Spleen (tissue), 13 donors: ENCODE measurements at places on chromosomes 11 and 22. TPM values are rescaled to one million over a fixed set of nuclear protein-coding genes. Genes with fewer than 3 reads are reported as not detected.

- peaks cover 48% of the 10 kb centered on the region for H3K4me1 ChIP-seq
- peak overlapping the region; percentile 73 for H3K27ac ChIP-seq
- H3K36me3 ChIP-seq: no peaks in the 10 kb centered on the region
- peak; percentile 94 for DNase-seq
- peak overlapping the region; percentile 83 for H3K4me3 ChIP-seq
- H3K27me3 ChIP-seq: no peaks in the 10 kb centered on the region
Measured at GRCh38 chr22:50252082-50253045, 1.3 kb upstream of the HDAC10 start.

DNA sequence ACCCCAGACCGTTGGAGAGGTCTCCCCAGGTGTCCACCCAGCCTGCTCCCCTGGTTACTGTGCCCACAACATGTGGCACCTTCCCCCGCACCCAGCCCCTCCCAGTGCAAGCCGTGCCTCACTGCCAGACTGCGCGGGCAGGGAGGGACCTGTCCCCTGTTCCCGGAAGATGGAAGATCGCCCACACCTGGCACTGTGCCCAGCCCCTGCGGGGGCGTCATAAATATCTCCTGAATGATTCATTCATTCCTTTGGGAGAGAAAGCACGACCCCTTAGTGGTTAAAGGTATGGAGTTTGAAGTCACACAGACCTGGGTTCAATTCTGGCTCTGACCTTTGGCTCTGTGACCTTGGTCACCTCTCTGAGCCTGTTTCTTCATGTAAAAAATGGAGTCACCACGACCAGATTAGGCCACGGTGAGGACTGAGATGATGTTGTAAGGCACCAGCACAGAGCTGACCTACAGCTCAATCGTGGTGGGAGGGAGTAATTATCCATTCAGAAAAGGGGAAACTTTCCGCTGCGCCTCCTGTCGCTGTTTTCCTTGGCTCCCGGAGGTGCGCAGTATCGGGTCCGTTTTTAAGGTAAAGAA lies 497 bp upstream of the SYT12 start:
- H3K27ac ChIP-seq: no peak overlapping the region
- peaks cover 80% of the 10 kb centered on the region for H3K27me3 ChIP-seq
- H3K4me3 ChIP-seq: no peak overlapping the region
- H3K36me3 ChIP-seq: no peaks in the 10 kb centered on the region
- peaks cover 34% of the 10 kb centered on the region for H3K4me1 ChIP-seq
- DNase-seq: no peak

GRCh38 chr11:47186076-47186699 lies at the start of gene PACSIN3:
Gene PACSIN3, minus strand, starts transcription at chr11:47186434. Its CDS starts 3,707 bp downstream, at chr11:47182727.
- peak within 1 kb of the TSS; percentile 66 for H3K4me3 ChIP-seq
- H3K27me3 ChIP-seq: peaks cover 34% of the 10 kb centered on the region
- H3K27ac ChIP-seq: no peak within 1 kb of the TSS
- H3K4me1 ChIP-seq: peaks cover 36% of the 10 kb centered on the region
- H3K36me3 ChIP-seq: no peaks in the 10 kb centered on the region

GRCh38 chr22:49305214-49305965 lies 522.3 kb downstream of the BRD1 start:
- H3K36me3 ChIP-seq: no peaks in the 10 kb centered on the region
- DNase-seq: peak; percentile 88
- no peak overlapping the region for H3K27ac ChIP-seq
- H3K27me3 ChIP-seq: no peaks in the 10 kb centered on the region
- H3K4me3 ChIP-seq: no peak overlapping the region

DNA sequence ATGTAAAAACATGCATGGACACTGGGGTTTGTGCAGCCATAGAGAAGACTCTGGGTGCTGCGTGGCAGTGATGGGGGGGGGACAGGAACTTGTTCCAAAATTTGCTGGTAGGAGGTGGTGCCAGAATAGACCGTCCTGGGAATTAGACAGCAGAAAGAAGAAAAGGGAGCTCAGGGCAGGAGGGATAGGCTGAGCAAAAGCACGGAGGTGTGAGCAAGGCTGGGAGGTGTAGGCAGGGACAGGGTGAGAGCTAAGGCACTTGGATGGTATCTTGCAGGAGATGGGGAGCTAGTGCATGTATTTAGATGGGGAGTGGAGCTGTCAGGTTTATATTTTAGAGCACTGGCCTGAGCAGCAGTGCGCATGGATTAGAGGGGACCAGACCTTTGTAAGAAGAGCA lies 53.8 kb downstream of the PKNOX2 start:
- DNase-seq: no peak
- H3K27ac ChIP-seq: no peak overlapping the region
- no peak overlapping the region for H3K4me3 ChIP-seq
- H3K27me3 ChIP-seq: peaks cover 6% of the 10 kb centered on the region
- peaks cover 16% of the 10 kb centered on the region for H3K4me1 ChIP-seq

DNA sequence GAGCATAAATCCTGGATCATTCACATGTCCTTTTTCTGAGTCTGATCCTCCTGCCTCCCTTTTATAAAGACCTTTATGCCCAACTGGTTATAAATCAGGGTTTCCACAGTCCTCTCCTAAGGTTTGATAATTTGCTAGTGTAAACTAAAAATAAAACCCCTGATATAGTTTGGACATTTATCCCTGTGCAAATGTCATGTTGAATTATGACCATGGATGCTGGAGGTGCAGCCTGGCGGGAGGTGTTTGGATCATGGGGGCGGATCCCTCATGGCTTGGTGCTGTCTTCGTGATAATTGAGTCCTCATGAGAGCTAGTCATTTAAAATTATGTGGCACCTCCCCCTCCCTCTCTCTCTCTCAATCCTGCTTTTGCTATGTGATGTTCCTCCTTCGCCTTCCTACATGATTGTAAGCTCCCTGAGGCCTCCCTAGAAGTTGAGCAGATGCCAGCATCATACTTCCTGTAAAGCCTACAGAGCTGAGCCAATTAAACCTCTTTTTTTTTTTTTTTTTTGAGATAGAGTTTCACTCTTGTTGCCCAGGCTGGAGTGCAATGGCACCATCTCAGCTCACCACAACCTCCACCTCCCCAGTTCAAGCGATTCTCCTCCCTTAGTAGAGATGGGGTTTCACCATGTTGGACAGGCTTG lies 9.6 kb upstream of the MTCH2 start:
- DNase-seq: no peak
- H3K4me1 ChIP-seq: no peaks in the 10 kb centered on the region
- H3K27ac ChIP-seq: no peak overlapping the region
- H3K36me3 ChIP-seq: no peaks in the 10 kb centered on the region
- no peaks in the 10 kb centered on the region for H3K27me3 ChIP-seq
- no peak overlapping the region for H3K4me3 ChIP-seq

GRCh38 chr11:118633319-118633690 lies 25.9 kb downstream of the PHLDB1 start:
- no peaks in the 10 kb centered on the region for H3K27me3 ChIP-seq
- no peak for DNase-seq
- H3K27ac ChIP-seq: no peak overlapping the region
- H3K4me3 ChIP-seq: no peak overlapping the region

DNA sequence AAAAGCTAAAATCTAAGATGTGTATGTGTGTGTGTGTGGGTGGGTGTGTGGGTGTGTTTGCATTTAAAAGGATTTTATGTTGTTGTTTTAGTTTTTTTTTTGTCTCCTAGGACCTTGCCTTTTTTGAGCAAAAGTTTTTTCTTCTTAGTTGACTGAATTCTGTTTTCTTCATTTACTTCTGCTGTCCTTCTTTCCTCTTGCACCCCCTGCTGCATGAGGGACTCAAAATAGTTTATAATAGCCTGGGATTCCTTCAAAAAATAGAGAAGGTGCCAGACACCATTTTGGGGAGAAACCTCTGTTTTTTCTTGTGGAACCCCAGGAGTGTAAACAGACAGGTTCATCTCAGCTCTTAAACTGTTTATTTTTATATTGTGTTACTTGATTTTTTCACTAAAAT lies 817.7 kb downstream of the TBC1D22A start:
- no peaks in the 10 kb centered on the region for H3K36me3 ChIP-seq
- no peak overlapping the region for H3K4me3 ChIP-seq
- H3K4me1 ChIP-seq: no peaks in the 10 kb centered on the region
- no peak for DNase-seq

GRCh38 chr11:64229744-64230170 lies 591 bp upstream of the DNAJC4 start:
- peaks cover 59% of the 10 kb centered on the region for H3K4me1 ChIP-seq
- peak overlapping the region; percentile 75 for H3K4me3 ChIP-seq
- DNase-seq: peak; percentile 83
- H3K27me3 ChIP-seq: no peaks in the 10 kb centered on the region

- H3K4me1 ChIP-seq: peaks cover 36% of the 10 kb centered on the region
- H3K4me3 ChIP-seq: no peak overlapping the region
- DNase-seq: no peak
Measured at GRCh38 chr11:96054870-96055705, 131.2 kb upstream of the MTMR2 start.

GRCh38 chr11:76234021-76234415 lies 27.7 kb upstream of the WNT11 start:
- H3K27me3 ChIP-seq: no peaks in the 10 kb centered on the region
- peak overlapping the region; percentile 91 for H3K27ac ChIP-seq
- H3K4me3 ChIP-seq: peak overlapping the region; percentile 82
- H3K4me1 ChIP-seq: peaks cover 45% of the 10 kb centered on the region
- H3K36me3 ChIP-seq: no peaks in the 10 kb centered on the region

GRCh38 chr11:110455718-110456117 lies 26.0 kb downstream of the FDX1 start:
- DNase-seq: no peak
- H3K27ac ChIP-seq: no peak overlapping the region
- H3K4me3 ChIP-seq: no peak overlapping the region
- no peaks in the 10 kb centered on the region for H3K4me1 ChIP-seq

DNA sequence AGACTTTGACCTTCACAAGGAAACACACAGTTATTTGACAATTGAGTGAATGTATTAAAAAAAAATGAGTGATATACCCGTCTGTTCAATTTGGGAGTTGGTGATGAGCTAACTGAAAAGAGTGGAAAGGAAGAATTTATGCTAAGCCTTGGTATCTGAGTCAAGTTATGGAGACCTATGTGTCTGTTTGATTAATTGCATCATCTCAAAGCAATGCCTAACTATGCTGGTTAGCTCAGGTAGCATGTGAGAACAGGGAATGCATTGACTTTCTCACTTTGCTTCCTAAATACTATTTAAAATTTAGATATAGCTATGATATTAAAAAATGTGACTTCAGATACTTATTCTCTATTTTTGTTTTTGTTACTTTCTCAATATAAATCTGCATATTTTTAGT lies 110.5 kb downstream of the DDX10 start:
- no peaks in the 10 kb centered on the region for H3K27me3 ChIP-seq
- H3K36me3 ChIP-seq: no peaks in the 10 kb centered on the region
- H3K4me3 ChIP-seq: no peak overlapping the region
- DNase-seq: no peak
- H3K4me1 ChIP-seq: no peaks in the 10 kb centered on the region

- H3K4me1 ChIP-seq: peaks cover 19% of the 10 kb centered on the region
- H3K27me3 ChIP-seq: peaks cover 73% of the 10 kb centered on the region
- DNase-seq: no peak
- no peak overlapping the region for H3K4me3 ChIP-seq
Measured at GRCh38 chr22:49726022-49726681, 101.5 kb downstream of the BRD1 start.

DNA sequence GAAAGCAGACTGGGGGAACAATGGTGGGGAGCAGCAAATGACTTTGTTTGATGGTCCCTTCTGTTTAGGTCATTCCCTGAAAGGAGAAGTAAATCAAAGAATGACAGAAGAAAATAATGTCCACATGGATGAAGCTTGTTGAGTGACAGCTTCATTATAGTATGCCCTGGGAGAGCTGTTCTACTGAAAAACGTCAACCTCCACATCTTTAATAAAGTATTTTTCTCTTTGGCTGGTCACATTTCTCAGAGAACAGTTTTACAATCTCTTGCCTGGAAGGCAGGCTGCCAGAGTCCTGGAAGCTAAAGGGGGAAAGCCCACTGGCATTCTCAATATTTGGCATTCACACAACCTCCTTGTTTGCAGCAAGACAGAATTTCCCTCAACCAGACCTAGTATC lies 287.9 kb downstream of the SWAP70 start:
- peaks cover 4% of the 10 kb centered on the region for H3K36me3 ChIP-seq
- no peaks in the 10 kb centered on the region for H3K27me3 ChIP-seq
- peak overlapping the region; percentile 17 for H3K27ac ChIP-seq
- DNase-seq: no peak

DNA sequence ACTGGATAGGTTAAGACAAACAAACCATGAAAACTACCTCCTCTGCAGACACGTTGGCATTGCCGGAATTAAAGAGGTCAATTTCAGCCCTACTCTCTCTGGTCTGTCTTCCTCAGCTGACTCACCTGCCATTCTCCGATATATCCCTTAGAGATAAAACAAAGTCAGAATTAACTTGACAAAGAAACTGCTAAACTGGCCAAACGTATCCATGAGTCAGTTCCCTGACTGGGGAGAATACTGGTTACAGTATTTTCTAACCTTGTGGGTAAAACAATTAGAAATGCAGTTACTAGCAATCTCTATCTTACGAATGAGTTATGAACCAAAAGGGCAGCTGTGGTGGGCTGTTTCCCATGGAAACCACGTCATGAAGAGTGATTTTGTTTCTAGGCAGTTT lies 96.2 kb downstream of the RDX start:
- no peak overlapping the region for H3K27ac ChIP-seq
- H3K4me3 ChIP-seq: no peak overlapping the region
- H3K27me3 ChIP-seq: no peaks in the 10 kb centered on the region

GRCh38 chr22:47225931-47226633 lies 463.6 kb downstream of the TBC1D22A start:
- H3K4me1 ChIP-seq: no peaks in the 10 kb centered on the region
- DNase-seq: no peak
- H3K27ac ChIP-seq: no peak overlapping the region
- H3K36me3 ChIP-seq: no peaks in the 10 kb centered on the region
- H3K27me3 ChIP-seq: peaks cover 6% of the 10 kb centered on the region
- H3K4me3 ChIP-seq: no peak overlapping the region

The GGTLC2 gene
- not detected for polyA plus RNA-seq

The OR5J2 gene
- not detected for polyA plus RNA-seq

The MRGPRX3 gene
- polyA plus RNA-seq: not detected

The SESN3 gene
- 11.5 TPM for polyA plus RNA-seq

The FGF3 gene
- not detected for polyA plus RNA-seq

The TMEM86A gene
- polyA plus RNA-seq: 0.98 TPM

The USP2 gene
- 0.58 TPM for polyA plus RNA-seq

The SLC37A2 gene
- 19.2 TPM for polyA plus RNA-seq

The HEPN1 gene
- polyA plus RNA-seq: not detected

The SLC22A25 gene
- 0.06 TPM for polyA plus RNA-seq

The FUT4 gene
- polyA plus RNA-seq: 2.0 TPM

The TREH gene
- 0.33 TPM for polyA plus RNA-seq
